SIG-M5 (cell line): ENCODE measurements at places on chromosomes 7 and 10.

DNA sequence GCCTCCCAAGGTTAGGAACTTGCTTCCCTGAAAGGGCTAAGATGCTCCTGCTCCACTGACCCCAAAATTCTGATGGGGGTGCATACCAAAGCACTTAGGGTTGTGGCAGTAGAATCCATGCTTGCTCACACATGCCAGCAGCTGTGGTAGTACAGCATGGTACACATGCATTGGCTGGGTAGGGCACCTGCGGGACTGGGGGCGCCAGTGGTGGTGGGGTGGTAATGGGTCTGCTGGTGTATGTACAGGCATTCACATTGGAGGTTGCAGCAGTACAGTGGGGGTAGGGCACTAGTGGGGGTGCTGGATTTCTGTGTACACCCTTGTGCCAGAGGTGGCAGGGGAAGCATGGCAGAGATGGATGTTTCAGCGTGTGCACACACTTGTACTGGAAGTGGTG lies 72.3 kb upstream of the TAS2R16 start:
- no peak for DNase-seq

- DNase-seq: no peak
These were observed 2.3 kb upstream of the SHH start for GRCh38 chr7:155814316-155815276.

DNA sequence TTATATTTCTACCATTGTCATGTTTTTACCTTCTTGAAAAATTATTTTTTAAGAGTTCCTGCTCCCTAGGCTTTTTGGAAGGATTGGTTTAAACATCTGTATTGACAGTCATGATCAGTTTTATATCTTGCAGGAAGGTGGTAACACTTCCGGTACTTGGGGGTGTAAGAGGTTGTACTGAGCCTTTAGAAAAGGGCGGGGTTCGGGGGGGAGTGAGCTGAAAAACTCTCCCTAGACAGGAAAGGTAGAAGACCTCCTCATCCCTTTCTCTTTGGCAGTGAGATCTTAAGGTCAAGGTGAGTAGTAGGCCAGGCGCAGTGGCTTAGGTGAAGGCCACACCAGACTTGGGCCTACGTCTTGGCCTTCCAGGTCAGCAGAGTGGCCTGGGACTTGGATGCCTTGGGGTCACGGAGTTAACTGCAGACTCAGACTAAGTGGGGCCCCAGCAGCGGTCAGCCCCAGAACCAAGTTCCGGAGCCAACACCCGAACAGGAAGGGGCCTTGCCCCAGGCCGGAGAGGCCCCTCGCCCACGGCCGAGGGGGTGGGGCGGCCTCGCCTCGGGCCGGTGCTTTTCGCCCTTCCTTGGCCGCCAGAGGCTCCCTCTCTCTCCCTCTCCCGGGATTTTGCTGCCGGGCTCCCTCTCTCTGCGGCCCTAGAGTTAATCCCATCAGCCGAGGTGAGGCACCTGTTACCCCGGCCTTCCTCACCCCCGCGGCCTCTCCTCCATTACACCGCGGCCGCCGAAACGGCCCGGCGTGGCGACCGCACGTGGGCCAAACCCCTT lies at the start of gene PPP1R9A:
PPP1R9A (plus strand) TSS at position 569 of the 785 bp plus-strand sequence. CDS start 2,520 bp downstream, outside the sequence.
- DNase-seq: no peak

- no peak for DNase-seq
These were observed 118.1 kb downstream of the CTTNBP2 start for GRCh38 chr7:117755136-117755535.

GRCh38 chr10:104109908-104110662 lies 11.9 kb upstream of the SFR1 start:
- DNase-seq: no peak

- no peak for DNase-seq
These were observed 94.9 kb downstream of the MET start for GRCh38 chr7:116766881-116767280.

DNA sequence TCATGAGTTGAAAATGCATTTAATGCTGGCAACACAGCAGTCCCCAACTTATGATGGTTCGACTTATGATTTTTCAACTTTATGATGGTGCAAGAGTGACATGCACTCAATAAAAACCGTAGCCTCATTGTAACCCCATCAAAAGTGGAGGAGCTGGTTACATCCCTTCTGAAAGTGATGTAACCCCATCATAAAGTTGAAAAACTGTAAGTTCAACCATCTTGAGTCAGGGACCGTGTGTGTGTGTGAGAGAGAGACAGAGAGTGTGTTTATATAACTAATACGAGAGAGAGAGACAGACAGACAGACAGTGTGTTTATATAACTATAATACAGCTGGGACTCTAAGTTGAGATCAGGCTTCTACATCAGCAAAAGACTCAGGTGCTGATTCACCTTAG lies 21.0 kb downstream of the ANXA11 start:
- DNase-seq: no peak

DNA sequence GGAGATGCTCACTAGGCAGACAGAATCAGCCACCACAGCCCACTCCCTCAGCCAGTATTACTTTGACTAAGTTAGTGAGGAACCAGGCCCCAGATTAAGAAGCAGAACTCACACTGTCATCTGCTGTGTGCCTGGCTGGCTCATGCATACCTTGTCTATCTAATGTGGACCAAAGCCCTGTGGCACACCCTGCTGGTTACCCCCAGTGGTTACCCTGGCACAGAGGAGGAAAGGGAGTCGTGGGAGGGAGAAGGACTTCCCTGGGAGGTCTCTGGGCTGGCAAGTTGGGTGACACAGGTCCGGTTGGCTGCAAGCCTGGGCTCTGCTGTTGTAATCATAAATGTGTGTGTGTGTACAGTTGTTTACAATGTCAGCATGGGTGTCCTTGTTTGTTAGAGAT lies 7.5 kb upstream of the SH2D4B start:
- no peak for DNase-seq
